Thoracic aorta (tissue), 2 donors: ENCODE measurements at places on chromosomes 4 and X. TPM values are rescaled to one million over a fixed set of nuclear protein-coding genes. Genes with fewer than 3 reads are reported as not detected.

DNA sequence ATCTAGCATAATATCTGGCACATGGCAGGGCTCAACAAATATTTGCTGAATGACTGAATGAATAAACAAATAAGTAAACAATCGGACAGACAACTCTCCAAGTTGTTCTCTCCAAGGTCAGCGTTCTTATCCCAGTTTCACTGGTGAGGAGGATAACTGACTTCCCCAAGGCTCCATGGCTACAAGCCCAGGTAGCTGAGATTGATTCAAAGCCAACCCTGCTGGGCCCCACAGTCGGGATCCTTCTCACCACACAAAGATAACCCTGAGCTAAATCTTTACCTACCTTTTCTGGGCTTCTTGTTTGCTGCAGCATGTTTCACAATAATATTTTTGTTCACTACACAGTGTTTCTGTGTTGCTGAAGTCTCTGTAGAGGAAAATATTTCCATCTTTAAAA lies 54.9 kb downstream of the USP46 start:
- DNase-seq = no peak

DNA sequence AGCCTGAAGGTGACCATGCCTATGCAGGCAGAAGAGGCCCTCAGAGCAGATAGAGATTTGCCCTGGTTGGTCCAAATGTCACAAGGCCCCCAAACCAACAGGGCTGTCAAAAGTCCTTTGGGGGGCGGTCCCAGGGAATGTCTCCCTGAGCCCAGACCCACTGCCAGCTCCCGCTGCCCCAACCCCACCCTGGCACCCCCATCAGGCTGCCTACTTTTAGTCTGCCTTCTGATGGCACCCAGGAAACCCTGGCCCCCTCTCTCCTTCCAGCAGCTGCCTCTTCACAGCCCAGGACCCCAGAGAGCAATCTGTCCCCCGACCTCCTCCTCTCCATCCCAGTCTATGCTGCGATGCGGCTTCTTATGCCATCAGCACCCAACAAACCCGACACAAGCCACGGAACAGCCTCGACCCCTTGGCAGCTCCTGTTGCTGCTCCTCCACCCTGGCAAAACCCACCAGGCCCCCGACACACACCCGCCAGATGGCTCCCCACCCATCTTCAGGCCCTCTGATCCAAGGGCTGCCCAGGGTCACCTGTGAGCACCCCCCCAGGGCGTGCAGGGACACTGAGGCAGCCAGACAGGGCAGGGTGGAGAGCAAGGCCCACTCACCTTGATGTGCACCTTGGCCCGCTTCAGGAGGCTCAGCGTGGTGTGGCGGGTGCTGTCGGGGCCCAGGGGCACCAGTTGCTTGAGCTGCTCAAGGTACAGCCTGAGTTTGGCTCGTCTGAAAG lies 9.9 kb downstream of the MXD4 start:
- no peak for DNase-seq

DNA sequence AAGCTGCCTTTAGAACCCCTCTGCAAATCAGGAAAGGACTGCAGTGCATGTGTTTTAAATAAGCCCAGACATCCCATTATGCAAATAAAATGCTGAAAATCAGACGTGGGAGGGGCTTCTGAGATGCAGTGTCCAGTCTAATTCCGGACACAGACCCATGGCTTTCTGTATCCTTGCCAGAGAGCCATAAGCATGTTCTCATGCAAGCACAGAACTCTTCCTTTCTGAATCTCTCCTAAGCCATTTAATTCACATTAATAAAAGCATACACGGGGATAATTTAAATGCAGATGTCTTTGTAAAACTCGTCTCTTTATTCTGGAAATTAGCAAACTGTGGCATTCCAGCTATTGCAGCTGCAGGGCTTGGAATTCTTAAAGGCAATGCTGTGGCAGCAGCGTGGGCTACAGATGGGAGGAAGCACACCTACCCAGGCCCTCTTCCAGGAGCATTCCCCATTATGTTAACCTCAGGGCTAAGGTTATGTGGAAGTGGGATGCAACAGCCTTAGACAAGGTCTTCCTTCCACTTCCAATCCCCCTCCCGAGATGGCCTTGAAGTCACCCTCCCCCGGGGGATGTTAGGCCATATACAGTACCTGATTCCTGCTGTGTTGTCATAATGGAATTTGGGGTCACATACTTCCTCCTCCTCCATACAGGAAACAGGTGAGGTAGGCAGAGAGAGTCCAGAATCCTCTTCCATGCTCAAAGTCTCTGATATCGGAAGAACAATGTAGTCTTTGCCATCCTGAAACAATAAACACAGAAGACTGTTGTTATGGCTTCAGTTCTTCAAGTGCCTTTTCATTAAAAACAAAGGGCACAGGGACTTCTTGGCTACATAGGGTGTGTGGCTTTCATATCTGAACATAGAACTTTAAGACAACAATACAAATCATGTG lies 38.1 kb downstream of the KDR start:
- no peak for DNase-seq

GRCh38 chr4:161949946-161950725 lies 213.7 kb downstream of the FSTL5 start:
- DNase-seq = no peak

ASB9 gene
- 1.2 TPM for total RNA-seq

MAGEA4 gene
- not detected for total RNA-seq
